ENCODE measurements at places on chromosomes 12 and 14. TPM values are rescaled to one million over a fixed set of nuclear protein-coding genes. Genes with fewer than 3 reads are reported as not detected.

DNA sequence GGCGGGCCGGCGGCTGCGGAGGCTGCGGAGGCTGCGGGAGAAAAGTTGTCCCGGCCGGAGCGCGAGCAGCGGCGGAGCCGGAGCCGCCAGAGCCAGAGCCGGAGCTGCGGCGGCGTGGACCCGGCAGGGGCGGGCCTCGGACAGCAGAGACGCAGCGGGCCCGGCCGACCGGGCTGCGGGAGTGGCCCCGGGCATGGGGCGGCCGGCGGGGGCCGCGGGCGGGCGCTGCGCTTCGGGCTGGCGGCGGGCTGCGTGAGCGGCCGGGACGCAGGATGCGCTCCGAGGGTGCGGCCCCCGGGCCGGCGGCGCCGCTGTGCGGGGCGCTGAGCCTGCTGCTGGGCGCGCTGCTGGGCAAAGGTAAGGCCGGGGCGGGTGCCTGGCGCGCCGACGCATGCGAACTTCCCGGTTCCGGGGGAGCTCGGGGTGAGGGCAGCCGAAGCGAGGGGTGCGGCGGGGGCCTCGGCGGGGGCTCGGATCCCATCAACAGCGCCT, at the start of gene TMEM132C:
Gene TMEM132C, plus strand, starts transcription at position 40 of the 492 bp plus-strand sequence. Its CDS starts 233 bp downstream, at position 273.
- no peaks in the 10 kb centered on the region for H3K36me3 ChIP-seq
- peak within 1 kb of the TSS; percentile 49 for H3K4me3 ChIP-seq
- peaks cover 30% of the 10 kb centered on the region for H3K4me1 ChIP-seq
- peaks cover 66% of the 10 kb centered on the region for H3K27me3 ChIP-seq
- H3K27ac ChIP-seq: no peak within 1 kb of the TSS

Gene CCDC91
- 38.1 TPM for total RNA-seq

Gene TPPP2
- not detected for total RNA-seq

DNA sequence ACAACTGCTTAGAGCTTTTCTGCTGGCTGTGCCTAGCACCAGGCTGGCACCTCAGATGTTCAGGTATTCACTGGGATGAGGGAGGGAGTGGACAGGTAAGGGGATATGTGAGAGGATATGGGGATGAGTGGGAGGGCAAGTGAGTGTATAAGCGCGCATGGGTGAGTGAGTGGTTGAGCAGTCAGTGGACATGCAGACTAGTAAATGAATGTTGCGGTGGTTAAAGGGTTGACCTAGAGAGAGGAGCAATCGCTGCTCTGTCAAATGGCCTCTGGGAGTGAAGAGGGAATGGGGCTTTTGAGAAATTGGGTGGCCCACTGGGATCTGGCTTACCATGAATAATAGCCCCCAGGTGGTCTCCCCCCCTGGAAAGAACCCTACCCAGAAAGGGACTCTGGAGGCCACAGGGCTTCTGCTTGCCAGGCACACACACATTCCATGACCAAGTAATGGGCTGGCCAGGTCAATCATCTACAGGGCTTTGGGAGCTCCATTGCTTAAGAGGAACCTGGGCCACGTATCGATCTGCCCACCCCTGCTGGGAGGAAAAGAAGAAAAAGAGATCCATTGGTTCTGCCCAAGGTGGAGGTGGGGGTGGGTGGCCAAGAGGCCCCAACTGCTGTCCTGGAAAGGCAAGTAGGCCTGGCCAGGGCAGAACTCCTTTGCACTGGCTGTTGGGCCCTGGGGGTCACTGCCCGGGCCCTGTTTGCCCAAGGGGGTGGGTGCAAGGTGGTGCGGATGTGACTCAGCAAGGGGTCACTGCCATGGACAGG, 30.8 kb upstream of the ZFP36L1 start:
- no peak overlapping the region for H3K4me3 ChIP-seq
- peaks cover 31% of the 10 kb centered on the region for H3K4me1 ChIP-seq
- no peak overlapping the region for H3K27ac ChIP-seq
- H3K27me3 ChIP-seq: no peaks in the 10 kb centered on the region
- DNase-seq: no peak

DNA sequence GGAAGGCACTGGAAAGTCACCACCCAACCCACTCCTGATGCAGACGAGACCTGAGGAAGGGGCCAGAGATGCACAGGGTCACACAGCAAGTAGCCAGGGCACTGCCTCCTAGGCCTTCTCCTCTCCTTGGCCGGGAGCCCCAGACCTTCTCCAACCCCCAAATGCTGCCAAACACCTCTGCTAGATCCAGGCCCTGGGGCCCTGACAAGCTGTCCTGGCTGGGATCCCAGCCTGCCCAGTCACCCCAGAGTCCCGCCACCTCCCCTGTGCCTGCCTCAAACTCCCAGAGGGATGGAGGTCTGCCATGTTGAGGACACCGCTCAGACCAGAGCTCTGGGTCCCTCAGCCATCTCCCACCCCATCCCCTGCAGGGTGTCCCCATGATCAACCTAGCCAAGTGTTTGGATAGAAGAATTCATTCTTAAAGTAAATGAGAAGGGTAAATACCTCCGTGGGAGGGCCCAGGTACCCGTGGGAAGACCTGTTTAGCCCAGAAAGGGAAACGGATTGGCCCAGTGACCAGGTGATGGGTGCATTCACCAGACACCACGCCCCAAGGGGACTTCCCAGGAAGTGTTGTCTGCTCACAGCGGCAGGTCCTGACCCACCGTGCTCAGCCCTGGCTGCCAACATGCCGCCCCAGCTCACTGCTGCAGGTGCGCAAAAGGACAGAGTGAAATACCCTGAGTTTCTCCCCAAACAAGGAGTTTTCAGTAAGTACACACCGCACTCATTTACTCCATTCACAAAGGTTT, 4.6 kb upstream of the DIO3 start:
- peaks cover 32% of the 10 kb centered on the region for H3K4me1 ChIP-seq
- H3K27me3 ChIP-seq: peaks cover 76% of the 10 kb centered on the region
- DNase-seq: no peak
- H3K4me3 ChIP-seq: no peak overlapping the region
- H3K27ac ChIP-seq: no peak overlapping the region

Gene RHEBL1
- 3.6 TPM for total RNA-seq

- no peaks in the 10 kb centered on the region for H3K4me1 ChIP-seq
- no peak for DNase-seq
- no peaks in the 10 kb centered on the region for H3K27me3 ChIP-seq
- H3K27ac ChIP-seq: no peak overlapping the region
Observed at GRCh38 chr14:98580131-98580678, 691.8 kb downstream of the BCL11B start.

Gene IAPP
- not detected for total RNA-seq

GRCh38 chr12:40153432-40153831, 47.6 kb upstream of the SLC2A13 start:
- H3K4me3 ChIP-seq: no peak overlapping the region
- no peak for DNase-seq
- no peak overlapping the region for H3K27ac ChIP-seq
- H3K27me3 ChIP-seq: no peaks in the 10 kb centered on the region

DNA sequence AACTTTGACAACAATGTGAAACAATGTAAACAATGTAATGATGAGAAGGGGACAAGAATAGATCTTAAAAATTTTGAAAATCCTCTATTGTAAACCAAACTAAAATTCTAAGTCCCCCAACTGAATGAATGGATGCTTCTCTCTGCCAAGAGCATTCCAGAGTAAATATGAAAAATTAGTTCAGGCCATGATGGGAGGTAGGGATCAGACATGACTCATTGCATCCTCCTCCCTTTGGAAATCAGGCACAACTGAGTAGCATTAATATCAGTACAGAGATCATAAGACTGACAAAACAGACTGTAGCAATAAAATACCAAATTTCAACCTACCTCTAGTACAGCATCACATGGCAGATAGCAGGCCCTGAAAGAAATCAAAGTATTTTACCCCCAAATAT, 559.9 kb downstream of the C12orf50 start:
- H3K27me3 ChIP-seq: no peaks in the 10 kb centered on the region
- no peaks in the 10 kb centered on the region for H3K4me1 ChIP-seq
- H3K27ac ChIP-seq: no peak overlapping the region
- DNase-seq: no peak
- H3K4me3 ChIP-seq: no peak overlapping the region
- H3K36me3 ChIP-seq: no peaks in the 10 kb centered on the region

DNA sequence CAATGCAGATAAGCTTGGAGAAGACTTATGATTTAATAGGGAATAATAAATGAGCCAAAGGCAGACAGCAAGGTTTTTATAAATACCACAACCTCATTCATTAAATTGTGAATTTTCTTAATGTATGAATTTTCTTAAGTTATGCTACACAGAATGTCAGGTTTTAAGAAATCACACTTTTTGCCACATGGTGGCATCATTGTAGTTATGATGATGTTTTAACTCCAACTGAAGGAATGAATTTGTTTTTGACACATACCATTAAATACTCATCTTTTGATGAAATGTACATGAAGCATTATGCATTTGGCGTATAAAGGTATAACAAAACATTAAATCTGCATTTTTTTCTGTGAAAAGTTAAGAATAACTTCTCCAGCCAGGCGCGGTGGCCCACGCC, 524.1 kb upstream of the FBXO33 start:
- H3K4me3 ChIP-seq: no peak overlapping the region
- no peaks in the 10 kb centered on the region for H3K27me3 ChIP-seq
- no peak for DNase-seq
- no peak overlapping the region for H3K27ac ChIP-seq

- peaks cover 44% of the 10 kb centered on the region for H3K4me1 ChIP-seq
- no peak overlapping the region for H3K4me3 ChIP-seq
- no peak overlapping the region for H3K27ac ChIP-seq
- DNase-seq: no peak
- H3K36me3 ChIP-seq: no peaks in the 10 kb centered on the region
- no peaks in the 10 kb centered on the region for H3K27me3 ChIP-seq
Observed at GRCh38 chr12:52156757-52157565, 34.9 kb downstream of the KRT80 start.

DNA sequence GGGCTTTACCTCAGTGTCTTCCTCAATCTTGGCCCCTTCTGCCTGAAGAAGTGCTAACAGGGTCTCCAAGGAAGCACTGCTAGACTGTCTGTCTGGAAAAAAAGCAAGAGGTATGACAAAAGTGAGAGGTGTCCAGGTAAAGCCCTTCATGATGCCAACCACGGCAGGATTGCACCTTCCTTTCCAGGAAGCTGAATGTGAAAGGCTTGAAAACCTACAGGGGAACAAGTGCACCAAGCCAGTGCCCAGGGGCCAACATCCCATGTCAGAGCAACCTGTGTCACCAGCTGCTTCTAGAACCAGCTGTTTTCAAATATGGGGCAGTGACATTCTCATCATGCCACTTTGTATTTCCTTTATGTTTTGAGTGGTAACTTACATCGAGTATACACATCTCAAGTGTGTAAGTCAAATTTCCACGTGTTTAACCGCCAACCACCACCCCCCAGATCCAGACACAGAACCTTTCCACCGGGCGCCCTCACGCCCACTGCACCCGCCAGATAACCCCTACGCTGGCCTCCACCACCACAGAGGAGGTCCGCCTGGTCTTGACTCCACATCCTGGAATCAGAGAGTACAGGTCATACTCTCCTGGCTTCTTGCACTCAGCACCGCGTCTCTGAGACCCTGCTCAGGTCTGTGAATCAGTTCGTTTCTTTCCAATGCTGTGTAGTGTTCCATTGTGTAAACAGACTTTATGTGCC, 27.3 kb downstream of the VPS37B start:
- DNase-seq: no peak
- H3K4me3 ChIP-seq: no peak overlapping the region
- peaks cover 68% of the 10 kb centered on the region for H3K4me1 ChIP-seq
- peaks cover 47% of the 10 kb centered on the region for H3K36me3 ChIP-seq
- H3K27ac ChIP-seq: peak overlapping the region; percentile 61
- no peaks in the 10 kb centered on the region for H3K27me3 ChIP-seq

DNA sequence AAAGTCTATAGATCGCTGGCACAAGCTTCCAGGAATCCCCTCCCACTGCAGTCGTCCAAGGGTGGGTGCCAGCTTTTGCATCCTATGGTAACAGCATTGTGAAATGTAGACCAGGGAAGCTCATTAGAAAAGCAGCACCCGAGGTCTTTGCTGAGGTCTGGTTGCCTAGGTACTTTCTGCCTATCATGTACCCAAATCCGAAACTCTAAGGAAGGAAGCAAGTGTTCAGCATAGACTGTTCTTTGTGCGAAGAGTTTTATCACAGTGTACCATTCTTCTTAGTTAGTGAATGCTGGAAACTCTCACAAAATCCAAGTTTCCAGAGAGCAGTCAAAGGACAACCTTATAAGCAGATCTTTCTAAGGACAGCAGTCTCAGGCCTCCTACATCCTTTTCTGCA, 1532.7 kb upstream of the TMEM132C start:
- no peaks in the 10 kb centered on the region for H3K4me1 ChIP-seq
- no peak overlapping the region for H3K4me3 ChIP-seq
- no peak for DNase-seq
- no peak overlapping the region for H3K27ac ChIP-seq

DNA sequence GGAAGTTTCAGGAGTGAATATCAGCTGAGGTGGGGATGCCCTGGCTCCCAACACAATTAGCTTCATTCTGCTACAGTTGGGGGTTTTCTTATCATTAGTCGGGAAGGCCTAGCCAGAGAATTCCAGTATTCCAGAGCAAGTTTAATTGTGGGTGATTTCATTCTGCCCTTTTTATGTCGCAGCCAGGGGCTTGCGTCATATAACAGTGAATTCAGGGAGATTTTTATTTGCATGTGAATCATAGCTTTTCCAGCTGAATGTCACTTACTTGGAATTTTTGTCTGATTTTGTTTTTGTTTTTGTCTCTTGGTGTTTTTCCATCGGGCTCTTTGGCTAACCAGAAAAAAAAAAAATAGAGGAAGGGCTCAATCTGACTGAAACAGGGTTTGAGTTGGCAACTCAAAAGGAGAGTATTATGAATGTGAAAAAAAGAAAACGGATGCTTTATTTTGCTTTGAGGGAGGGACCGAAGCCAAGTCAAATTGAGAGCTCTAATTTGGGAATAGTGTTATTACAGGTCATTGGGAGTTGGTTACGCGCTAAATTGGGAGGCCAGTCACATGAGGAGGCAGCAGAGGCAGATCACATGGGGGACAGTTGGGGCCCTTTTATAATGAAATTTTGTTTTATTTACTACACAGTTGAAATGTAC, 119.4 kb downstream of the SAMD4A start:
- peaks cover 40% of the 10 kb centered on the region for H3K4me1 ChIP-seq
- H3K36me3 ChIP-seq: no peaks in the 10 kb centered on the region
- H3K27me3 ChIP-seq: no peaks in the 10 kb centered on the region
- H3K27ac ChIP-seq: peak overlapping the region; percentile 89
- DNase-seq: peak; percentile 78

DNA sequence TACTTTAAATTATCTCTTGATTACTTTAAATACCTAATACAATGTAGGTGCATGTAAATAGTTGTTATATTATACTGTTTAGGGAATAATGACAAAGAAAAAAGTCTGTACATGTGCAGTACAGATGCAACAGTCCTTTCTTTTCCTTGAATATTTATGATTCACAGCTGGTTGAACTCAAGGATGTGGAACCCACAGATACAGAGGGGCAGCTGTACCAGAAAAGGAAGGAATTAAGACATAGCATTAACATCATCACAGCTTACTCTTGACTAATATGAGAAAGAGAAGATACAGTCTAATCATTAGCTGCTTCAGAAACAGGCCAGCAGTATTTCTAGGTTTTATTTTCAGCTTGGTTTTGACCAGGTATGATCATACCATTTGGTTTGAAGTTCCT, 34.7 kb upstream of the AP4S1 start:
- no peak overlapping the region for H3K27ac ChIP-seq
- H3K36me3 ChIP-seq: no peaks in the 10 kb centered on the region
- H3K4me3 ChIP-seq: no peak overlapping the region
- H3K4me1 ChIP-seq: peaks cover 25% of the 10 kb centered on the region
- DNase-seq: no peak

- DNase-seq: no peak
- peaks cover 3% of the 10 kb centered on the region for H3K4me1 ChIP-seq
- H3K4me3 ChIP-seq: no peak overlapping the region
- H3K27ac ChIP-seq: no peak overlapping the region
Observed at GRCh38 chr12:19915392-19916195, 452.7 kb upstream of the PDE3A start.

Gene ATP23
- total RNA-seq: 9.3 TPM

All from suprapubic skin (tissue), 4 donors.